ENCODE measurements at places on chromosomes 4 and X.
A peak's percentile ranks its signal among the peaks of the same experiment; 100 is the strongest.

DNA sequence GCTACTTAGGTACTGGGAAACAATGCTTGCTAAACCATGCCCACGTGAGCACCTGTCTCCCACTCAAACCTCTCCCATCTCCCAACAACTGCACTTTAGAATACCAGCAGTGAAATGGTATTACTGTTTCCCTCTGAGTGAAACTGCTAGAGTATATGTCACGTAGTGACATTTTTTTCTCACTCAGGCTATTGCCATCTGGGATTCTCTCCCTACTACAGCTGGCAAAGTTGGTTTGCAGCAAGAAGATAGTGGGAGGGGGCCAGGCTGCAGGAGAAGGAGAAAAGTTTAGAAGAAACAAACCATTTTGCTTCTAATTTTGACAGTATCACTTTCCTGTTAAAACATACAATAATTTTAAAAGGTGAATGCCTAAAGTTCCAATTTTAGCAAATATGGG lies 358.3 kb downstream of the MAPK10 start:
- DNase-seq, result no peak

GRCh38 chr4:82484996-82485783 lies 54.8 kb downstream of the ENOPH1 start:
- DNase-seq, result no peak

DNA sequence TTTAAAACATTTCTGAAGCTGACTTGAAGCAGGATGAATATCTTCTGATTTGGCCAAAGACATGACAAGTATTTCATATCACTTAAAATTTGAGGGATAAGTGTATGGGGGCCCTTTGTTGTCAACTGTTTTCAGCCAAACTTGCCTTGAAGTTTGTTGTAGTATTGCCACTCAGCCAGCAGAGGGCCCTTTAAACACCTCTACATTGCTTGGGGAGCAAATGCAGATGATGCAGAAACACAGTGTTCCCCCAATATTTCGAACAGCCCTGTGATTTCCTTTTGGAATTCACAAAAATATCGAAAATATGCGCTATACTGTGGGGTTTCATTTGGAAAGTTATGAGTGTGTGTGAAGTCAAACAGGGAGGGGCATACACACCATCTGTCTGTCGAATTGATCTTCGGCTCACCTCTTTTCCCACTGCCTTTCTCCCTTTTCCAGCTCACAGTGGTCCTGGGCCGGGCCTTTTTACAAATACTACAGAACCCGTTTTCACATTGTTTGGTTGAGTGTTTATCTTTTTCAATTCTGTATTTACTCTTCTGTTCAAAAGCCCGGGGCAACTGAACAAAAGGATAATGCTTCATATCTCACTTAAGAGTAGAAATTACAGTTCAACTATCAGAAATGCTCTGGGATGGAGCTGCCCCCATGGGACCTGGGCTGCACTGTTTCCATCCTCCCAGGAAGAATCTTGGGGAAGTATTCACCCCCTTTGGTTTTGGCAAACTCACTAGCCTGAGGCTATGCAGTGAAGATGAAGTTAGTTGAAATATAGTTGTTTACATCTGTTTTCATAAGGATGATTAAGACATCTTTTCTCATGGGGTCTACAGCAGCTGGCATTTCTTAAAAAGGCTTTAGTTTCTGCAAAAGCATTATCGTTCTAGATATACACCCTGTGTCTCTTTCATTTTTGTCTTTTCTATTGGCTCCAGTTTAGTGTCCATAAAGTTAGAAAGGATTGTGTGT lies 137.6 kb downstream of the EGF start:
- peak; percentile 60 for DNase-seq

DNA sequence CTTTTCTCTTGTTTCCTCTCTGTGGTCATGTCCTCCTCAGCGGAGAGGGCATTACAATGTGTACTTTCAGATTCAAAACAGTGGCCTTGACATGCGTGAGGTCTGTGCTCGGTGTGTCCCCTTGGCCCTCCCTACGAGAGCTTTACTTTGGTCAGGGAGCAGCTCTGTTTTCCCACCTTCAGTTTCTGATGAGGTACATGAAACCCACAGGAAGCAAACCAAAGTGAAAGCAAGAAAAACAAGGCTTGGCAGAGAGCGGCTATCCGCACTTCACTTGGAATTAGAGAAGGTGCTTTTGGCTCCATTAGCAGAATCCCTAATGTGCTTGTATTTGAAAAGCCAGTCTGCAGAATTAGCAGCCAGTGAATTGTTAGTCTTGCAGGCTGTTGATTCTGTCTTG lies 19.5 kb upstream of the BOD1L1 start:
- no peak for DNase-seq

- DNase-seq, result no peak
Observed at GRCh38 chr4:174018236-174018635, 265.2 kb downstream of the FBXO8 start.

- no peak for DNase-seq
Observed at GRCh38 chr4:51885363-51885762, 42.4 kb downstream of the DCUN1D4 start.

- no peak for DNase-seq
Observed at GRCh38 chr4:166481739-166482138, 608.7 kb downstream of the TLL1 start.

DNA sequence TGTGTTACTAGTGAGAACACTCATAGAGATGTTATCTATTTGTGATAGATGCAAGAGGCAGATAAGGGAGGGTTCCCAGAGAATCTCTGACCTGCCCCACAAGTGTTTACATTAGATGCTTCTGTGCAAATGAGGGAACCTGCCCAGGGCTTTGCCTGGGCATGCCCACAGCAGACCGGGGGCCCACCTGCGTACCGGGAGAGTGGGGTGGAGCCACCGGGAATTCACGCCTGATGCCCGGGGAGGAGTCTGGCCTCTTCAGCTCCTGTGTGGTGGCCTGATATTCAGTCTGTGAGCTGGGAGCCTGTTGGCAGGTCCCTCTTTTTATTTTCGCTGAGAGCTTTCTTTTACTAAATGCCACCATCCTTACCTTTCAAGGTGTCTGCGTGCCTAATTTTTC lies 155.7 kb downstream of the SNCA start:
- no peak for DNase-seq

GRCh38 chrX:72141372-72142004 lies 9.8 kb upstream of the RTL5 start:
- no peak for DNase-seq

DNA sequence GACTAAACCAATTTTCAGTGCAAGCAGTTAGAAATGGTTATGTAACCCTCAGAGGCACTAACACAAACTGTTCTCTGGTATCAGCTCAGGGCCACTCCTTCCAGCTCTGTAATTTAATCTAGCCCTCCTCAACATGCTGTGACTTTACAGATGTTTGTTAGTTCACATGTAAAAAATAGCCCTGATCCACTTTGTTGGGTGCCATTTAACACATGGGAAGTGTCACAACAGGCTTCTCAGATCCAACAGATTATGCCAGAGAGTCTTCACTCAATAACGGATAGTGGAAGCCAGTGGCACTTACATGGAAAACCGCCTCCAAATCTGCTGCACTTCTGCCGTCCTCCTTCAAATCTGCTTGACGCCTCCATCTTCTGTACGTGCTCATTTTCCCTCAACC lies 51.6 kb downstream of the ATP8A1 start:
- DNase-seq, result no peak

DNA sequence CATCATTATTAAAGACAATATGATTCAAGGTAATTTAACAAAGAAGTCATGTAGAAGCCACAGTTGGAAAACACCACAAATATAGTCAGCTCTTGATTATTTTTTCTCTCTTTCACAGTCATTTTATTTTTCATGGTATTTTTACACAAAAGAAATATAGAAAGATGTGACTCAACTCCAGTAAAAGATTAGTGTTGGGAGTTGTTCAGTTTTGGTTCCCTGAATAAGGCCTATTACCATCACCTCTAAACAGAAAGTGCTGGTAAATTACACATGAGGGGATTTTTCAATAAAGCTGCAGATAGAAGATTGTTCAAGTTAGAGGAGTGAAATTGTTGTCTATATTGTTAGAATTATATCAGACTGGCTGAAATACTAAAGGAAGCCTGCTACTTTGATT lies 107.0 kb downstream of the DDIT4L start:
- no peak for DNase-seq

DNA sequence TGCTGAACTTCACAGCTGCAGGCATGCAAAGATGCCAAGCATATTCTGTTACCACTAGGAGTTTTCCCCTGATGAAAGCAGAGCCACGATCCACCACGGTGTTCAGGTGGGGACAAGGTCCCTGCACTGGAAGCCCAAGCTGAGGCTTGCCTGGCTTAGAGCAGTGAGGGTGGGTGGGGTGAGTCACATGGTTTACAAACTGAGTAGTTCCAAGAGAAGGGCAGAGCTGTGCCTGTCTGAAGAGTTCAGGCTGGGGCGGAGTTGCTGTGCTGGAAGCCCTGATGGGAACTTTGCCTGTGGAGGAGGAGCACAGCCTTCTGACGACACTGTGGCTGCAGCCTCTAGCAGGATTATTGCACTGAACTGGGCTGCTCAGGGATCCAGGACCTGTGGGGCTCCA lies 45.5 kb downstream of the FAM9B start:
- no peak for DNase-seq

DNA sequence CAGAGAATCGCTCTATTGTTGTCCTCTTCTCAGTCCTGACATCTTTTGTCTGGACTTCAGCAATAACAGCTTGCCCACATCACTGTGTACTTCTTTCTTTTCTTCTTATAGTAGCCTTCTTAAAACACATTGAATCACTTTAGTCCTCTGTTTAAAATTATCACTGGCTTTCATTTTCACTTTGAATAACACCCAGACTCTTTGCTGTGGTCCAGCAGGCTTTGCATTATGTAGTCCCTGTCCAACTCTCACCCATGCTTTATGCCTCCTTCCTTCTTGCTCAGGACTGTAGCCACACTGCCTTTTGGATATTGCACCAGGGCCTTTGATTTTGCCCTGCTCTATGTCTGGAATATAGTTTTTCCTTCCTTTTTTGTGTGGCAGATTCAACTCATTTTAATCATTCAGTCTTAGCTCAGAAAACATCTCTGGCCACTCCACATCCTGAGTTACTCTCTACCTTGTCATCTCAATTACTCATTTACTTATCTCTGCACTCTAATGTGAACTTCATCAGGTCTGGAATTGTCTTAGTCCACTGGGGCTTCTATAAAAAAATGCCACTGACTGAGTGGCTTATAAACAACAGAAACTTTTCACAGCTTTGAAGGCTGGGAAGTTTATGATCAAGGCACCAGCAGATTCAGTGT lies 168.2 kb downstream of the C4orf33 start:
- DNase-seq, result no peak

DNA sequence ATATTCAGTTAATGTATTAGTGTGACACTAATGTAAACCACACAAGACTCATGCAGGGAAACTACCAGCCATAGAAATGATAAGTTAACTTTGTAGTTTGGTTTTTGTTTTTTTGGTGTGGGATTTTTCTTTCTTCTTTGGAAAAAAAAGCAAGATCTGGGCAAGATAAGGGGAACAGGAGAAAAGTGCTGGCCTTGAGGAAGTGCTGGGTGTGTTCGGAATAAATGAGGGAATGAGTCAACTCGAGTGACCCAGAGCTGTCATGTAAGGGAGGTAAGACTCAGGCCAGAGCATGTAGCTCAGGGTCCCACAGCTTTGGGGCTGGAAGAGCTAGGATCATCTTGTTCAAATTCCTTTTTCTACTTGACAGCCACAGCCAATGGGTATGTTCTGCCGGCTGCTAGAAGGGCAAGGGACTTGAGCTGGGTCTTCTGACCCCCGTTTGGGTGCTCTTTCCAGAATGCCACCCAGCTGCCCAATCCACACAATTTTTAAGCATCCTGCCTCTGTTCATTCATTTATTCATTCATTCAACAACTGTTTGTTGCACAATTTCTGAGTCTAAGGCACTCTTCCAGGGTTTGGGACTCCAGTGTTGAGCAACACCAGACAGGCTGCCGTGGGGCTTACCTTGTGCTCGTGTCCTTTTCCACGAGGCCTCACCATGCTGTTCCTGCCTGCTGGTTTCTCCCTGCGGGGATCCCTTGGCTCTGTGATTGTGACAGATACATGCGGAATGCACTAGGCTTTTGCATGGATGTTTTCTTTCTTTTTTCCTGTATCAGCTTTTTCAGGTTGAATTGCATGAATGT lies 54.5 kb downstream of the CLDN34 start:
- DNase-seq, result no peak

GRCh38 chrX:137573324-137574101 lies 7.6 kb downstream of the ZIC3 start:
- DNase-seq, result no peak

DNA sequence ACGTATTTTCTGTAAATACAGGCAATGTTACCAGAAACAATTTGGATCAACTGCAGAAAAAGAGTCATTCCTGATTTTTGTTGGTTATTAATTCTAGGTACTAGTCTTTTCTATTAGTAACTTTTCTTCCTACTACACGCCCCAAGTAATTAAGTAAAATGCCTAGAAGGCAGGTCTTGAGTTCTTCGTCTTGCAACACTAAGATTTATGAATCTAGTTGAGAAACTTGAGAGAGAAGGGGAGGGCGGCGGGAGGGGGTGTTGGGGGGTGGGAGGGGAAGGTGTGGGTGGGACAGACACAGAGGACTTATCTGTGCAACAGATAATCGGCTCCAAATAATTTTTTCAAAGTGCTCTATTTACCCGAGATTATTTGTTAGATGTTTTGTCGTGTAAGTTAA lies 3.0 kb downstream of the RAP2C start:
- DNase-seq, result no peak

DNA sequence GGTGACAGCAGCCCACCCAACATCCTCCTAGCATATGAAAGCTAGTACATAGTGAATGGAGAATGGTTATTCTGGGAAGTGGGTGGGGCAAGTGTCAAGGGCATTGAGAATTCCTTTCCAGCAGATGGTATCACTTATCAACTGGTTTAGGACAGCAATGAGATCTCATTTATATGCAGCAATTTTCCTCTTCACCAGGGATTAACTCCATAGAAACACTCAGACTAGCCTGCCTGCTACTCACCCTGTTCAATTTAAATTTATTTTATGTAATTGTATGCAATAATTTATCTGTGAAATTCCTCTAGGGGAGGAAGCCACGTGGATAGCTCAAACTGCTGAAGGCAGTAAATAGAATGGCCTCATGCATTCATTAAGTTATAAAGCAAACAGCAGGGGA lies 101.6 kb upstream of the MID1IP1 start:
- no peak for DNase-seq

DNA sequence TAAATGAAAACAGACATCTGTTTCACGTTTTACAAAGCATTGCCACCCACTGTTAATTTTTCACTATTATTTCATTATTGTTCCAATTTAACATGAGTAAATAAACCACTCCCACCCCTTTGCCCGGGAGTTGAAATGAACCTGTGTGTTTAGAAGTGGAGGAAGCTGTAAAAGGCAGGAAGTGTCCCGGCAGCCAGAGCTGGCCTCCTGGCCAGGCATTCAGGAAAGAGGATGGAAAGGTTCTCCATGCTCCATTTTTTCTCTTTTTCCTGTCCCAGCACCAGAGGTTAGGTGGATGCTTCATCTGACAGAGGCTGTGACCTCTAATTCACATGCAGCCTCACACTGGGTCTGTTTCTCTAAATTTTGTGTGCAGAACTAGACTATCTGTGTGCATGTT lies 55.5 kb upstream of the LNX1 start:
- no peak for DNase-seq

- DNase-seq, result no peak
Observed at GRCh38 chrX:147875866-147876596, 35.7 kb upstream of the FMR1 start.

Measured in stimulated activated CD8-positive, alpha-beta memory T cell treated with anti-CD3 and anti-CD28 coated beads, Interleukin-4, amount 100 ng/mL, for 48 hours (primary cell).